ENCODE measurements at places on chromosomes 16 and 17.

GRCh38 chr17:66929591-66929990 is 34.9 kb upstream of the CACNG4 start:
- DNase-seq, result no peak

DNA sequence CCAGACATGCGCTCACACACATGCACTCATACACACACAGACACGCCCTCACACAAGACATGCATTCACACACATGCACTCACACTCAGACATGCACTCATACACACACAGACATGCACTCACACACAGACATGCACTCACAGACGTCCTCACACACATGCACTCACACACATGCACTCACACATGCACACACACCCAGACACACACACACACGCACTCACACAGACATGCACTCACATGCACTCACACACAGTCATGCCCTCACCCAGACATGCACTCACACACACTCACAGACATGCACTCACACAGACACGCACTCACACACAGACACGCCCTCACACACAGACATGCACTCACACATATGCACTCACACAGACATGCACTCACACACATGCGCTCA is 2.1 kb upstream of the ZNF469 start:
- no peak for DNase-seq

DNA sequence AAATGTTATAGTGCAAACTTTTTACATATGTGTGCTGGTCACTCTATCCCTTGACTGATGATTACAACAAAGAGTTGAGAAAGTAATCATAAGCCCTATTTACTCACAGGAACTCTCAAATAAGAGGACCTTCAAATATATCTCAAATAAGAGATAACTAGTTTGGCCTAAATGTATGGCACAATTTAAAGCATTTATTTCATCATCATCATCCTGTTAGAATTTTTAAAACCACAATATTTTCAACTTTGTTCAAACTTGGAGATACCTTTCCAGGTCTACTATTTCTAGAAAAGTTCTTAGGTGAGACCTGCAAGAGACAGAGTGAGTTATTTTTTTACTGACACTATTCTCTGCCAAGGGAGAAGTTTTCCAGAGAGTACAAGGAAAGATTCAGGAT is 5.5 kb downstream of the CPPED1 start:
- DNase-seq, result no peak

- DNase-seq, result peak; percentile 39
These were observed 13.7 kb downstream of the ZNRF1 start for GRCh38 chr16:75012380-75013081.

DNA sequence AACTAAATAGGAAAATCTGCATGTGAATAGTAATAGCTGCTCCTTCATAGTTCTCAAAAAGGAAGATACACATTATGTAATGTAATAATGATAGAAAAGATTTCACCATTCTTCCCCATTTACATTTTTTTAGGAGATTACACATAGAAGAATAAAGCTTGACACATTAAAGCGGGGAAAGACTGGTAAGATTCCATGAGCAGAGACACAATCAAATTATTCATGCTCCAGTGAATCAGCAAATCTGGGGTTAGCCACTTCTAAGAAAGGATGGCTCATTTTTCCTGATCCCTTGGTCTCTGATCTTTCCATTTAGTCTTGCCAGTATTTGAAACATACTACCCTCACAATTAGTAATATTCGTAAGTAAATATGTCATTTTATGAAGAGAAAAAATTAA is 81.9 kb downstream of the CA4 start:
- DNase-seq, result no peak

DNA sequence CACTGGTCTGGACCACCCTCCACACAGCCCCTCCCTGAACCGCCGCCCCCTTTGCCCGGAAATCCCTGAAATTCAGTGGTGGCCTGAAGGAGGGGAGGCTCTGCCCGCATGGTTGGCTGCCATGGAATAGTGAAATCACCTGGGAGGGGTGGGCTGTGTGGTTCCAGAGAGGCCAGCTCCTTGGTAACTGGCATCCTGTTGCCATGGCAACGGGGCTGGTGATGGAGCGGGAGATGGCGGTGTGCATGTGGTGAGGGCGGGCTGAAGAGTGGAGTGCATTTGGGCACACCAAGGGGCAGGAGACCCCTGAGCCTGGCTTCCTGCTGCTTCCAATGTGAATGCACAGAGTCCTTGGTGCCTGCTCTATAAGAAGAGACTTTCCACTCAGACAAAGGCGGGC is 2.4 kb downstream of the EFNB3 start:
- DNase-seq, result no peak

GRCh38 chr17:69722518-69722917 is 308.0 kb downstream of the MAP2K6 start:
- no peak for DNase-seq

DNA sequence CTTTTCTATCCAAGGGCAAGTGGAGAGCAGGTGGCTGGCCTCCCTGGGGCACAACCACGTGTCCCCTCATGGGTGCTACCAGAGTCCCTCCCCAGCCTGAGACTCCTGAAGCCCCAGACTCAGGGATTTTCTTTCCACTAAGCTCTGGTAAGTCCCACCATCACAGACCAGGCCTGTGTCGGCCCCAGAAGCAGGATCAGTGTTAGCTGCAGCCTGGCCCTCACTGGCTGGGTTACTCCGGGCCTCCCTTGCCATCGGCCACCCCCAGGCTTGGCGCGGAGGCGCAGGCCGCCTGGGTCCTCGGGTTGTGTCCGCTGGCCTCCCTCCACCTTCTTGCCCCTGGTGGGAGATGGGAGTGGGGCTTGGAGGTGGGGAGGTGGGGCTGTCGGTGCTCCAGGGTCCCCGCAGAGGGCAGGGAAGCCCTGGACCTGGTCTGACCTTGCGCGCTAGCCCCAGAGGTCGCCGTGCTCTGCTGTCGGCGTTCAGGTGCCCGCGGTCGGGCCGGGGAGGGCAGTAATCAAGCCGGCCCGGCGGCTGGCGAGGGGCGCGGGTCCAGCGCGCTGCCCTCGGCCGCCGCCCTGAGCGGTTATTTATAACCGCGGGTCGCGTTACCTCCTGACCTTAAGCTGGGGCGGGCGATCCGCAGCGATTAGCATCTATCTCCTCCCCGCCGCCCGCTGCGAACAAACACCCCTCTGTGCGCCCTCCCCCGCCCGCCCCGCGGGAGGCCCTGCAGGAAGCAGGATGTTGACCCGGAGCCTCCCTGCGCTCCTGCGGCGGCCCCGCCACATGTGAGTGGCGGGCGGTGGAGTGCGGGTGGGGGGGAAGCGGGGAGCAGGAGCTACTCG is 78.1 kb upstream of the TOB1 start:
- peak; percentile 24 for DNase-seq

DNA sequence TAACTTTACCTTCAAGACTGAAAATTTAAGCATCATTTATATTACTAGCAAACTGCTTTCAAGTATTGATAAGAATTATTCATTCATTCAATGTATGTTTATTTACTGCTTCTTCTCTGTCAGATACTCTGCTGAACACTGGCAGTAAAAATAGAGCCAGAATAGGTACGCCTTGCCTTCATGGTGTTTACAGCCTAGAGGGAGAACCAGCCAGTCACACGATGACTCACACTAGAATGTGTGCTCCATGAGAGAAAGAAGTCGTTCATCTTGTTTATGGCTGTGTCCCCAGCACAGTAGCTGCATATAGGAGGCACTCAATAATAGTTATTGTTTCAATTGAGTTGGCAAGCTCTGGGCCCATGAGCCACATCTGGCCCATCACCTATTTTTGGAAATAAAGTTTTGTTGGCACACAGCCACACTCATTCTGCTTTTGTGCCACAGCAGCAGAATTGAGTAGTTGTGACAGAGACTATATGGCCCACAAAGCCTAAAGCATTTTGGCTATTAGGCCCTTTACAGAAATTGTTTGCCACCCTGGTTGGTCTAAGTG is 84.2 kb downstream of the TMC6 start:
- no peak for DNase-seq

GRCh38 chr16:86567701-86568581 is 1.3 kb downstream of the FOXC2 start:
- DNase-seq, result no peak

GRCh38 chr17:15238057-15238456 is 27.1 kb downstream of the PMP22 start:
- DNase-seq, result no peak

GRCh38 chr17:19652595-19652994 is 4.0 kb downstream of the ALDH3A2 start:
- no peak for DNase-seq

GRCh38 chr17:49602783-49603182 is 27.1 kb downstream of the NXPH3 start:
- DNase-seq, result no peak

DNA sequence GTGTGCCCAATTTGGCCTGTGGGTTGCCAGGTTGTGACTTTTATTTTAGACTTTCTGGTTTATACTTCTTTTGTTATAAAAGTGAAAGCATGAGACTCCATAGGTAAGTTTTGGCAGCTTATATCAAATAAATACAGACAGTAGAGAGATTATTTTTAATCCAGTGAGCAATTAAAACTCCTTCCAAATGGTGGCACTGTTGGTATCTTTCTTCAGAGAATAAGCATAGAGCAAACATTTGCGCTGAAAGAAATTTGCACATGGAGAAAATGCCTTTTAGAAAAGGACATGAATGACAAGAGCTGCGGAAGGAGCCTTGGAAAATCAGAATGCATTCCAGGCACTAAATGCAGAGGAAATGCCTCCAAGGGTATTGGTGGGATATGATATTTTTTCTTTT is 46.1 kb upstream of the DNAJA2 start:
- no peak for DNase-seq
